ENCODE measurements at places on chromosomes 6 and 20.

DNA sequence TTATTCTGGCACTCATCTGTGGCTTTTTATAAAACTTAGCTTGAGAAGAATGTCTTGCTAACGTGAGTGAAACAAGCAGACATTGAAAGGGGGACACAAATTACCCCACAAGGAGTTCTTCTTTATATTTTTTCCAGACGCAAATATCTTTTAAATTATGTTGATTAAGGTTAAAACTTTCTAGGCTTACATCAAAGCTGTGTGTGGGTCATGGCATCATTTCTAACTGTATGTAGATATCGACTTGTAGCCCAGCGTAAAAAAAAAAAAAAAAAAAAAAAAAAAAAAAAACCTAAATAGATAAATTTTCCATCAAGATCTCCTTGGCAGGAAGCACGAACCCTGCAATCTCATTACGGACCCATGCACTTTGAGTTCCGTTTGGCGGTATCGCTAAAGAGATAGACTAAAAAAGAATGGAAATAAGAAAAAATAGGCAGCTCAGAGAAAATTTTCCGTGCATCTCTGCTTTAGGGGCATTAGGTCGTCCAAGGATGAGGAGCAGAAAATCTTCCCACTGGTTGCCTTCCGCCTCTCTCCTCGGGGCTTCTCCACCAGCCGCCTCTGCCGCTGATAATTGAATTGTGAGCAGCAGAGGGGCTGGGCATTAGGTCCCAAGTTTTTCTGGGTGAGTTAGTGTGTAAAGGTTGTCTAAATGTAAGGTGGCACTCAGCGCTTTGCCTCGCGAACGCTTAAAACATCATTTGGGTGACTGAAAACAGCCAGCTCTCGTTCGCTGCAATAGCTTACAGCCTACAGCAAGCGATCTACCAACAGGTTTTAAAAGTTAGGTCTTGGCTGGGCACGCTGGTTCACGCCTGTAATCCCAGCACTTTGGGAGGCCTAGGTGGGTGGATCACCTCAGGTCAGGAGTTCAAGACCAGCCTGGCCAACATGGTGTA lies 194.0 kb downstream of the TRIM27 start:
- no peak for DNase-seq

GRCh38 chr20:53579581-53580375 lies 13.9 kb downstream of the ZNF217 start:
- DNase-seq: no peak

DNA sequence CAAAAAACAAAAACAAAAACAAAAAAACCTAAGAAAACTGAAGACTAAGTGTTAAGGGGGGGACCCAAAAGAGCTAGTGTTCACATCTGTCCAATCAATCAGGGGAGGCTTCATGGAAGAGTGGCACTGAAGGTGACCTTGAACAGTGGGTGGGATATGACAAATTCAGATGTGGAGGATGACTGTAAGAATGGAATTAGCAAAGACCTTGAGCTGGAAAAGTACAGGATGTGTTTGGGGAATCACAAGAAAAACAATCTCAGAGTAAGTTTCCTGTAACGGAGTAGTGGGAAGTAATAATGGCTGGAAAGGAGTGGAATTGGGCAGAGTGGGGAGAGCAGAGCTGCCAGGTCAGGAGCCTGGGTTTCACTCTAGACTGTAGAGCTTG lies 2.9 kb upstream of the IER3 start:
- no peak for DNase-seq

DNA sequence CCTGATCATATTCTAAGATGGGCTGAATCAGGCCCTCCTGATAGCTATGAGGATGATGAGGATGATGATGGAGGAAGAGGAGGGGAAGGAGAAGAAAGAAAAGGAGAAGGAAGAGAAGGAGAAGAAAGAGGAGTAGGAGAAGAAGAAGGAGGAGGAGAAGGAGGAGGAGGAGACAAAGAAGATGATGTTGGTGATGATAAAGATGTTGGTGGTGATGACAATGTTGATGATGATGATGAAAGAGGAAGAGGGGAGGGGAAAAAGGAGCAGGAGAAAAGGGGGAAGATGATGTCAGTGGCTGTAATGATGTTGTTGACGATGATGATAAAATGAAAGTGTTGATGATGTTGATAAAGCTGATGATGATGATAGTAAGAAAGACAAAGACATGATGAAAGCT lies 119.5 kb downstream of the CDC5L start:
- no peak for DNase-seq

GRCh38 chr6:166691746-166692145 lies 64.7 kb upstream of the RPS6KA2 start:
- DNase-seq: no peak

- DNase-seq: no peak
Measured at GRCh38 chr20:62692176-62692575, 16.5 kb upstream of the NTSR1 start.
